COR-L47 (cell line): ENCODE measurements at places on chromosomes 13 and 19.

DNA sequence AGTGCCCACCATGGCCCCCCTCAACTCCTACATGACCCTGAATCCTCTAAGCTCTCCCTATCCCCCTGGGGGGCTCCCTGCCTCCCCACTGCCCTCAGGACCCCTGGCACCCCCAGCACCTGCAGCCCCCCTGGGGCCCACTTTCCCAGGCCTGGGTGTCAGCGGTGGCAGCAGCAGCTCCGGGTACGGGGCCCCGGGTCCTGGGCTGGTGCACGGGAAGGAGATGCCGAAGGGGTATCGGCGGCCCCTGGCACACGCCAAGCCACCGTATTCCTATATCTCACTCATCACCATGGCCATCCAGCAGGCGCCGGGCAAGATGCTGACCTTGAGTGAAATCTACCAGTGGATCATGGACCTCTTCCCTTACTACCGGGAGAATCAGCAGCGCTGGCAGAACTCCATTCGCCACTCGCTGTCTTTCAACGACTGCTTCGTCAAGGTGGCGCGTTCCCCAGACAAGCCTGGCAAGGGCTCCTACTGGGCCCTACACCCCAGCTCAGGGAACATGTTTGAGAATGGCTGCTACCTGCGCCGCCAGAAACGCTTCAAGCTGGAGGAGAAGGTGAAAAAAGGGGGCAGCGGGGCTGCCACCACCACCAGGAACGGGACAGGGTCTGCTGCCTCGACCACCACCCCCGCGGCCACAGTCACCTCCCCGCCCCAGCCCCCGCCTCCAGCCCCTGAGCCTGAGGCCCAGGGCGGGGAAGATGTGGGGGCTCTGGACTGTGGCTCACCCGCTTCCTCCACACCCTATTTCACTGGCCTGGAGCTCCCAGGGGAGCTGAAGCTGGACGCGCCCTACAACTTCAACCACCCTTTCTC lies 8.2 kb downstream of the FOXA3 start:
- no peak for DNase-seq

- no peak for DNase-seq
Measured at GRCh38 chr13:56187331-56187730, 953.4 kb upstream of the PRR20A start.

- DNase-seq = no peak
Measured at GRCh38 chr19:32824191-32824751, 45.3 kb downstream of the SLC7A9 start.

DNA sequence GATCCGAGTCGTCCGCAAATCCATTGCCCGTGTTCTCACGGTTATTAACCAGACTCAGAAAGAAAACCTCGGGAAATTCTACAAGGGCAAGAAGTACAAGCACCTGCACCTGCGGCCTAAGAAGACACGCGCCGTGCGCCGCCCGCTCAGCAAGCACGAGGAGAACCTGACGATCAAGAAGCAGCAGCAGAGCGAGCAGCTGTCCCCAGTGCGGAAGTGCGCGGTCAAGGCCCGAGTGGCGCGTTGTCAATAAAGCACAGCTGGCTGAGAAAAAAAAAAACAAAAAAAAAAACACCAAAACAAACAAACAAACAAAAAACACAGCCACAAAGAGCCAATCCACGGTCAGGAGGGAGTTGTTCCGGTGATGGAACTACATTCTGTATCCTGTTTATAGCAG lies 4.7 kb upstream of the GNA15 start:
- DNase-seq = no peak

DNA sequence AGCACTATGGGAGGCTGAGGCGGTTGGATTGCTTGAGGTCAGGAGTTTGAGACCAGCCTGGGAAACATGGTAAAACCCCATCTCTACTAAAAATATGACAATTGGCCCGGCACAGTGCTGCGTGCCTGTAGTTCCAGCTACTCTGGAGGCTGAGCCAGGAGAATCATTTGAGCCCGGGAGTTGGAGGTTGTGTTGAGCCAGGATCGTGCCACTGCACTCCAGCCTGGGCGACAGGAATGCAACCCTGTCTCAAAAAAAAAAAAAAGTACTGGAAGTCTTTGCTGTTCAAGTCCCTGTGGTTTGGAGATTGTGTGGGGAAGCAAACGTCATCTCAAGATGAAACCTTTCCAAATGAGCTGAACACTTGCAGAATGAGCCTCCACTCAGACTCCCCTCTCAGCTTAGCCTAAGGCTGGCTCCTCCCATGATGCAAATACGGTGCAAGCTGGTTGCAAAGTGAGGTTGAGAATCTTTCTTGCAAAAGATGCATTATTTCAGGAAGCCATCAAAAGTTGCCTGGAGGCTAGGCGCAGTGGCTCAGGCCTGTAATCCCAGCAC lies 46.2 kb downstream of the MYO9B start:
- no peak for DNase-seq

- DNase-seq = no peak
Measured at GRCh38 chr13:110912651-110913051, 2.2 kb downstream of the ANKRD10 start.

GRCh38 chr13:62512194-62513141 lies 1096.8 kb upstream of the PCDH20 start:
- DNase-seq = peak; percentile 27

- DNase-seq = no peak
Measured at GRCh38 chr19:46818812-46819211, 30.4 kb upstream of the SLC1A5 start.

- DNase-seq = no peak
Measured at GRCh38 chr13:113848020-113848419, 15.9 kb downstream of the GAS6 start.

DNA sequence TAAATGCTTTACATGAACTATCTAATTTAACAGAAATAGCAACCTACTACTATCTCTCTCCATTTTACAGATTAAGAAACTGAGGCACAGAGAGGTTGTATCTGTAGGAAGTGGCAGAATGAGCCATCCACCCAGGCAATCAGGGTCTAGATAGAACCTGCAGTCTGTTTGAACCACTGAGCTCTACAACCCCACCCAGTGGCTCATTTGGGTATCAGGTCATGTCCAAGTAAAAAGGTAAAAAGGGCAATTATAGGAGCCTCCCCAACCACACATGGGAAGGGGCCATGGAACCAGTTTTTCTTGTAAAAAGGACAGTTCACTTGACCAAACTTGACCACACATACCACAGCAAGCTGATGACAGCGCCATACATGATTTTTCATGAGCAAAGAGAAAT lies 92.9 kb upstream of the SGCG start:
- DNase-seq = peak; percentile 16

- no peak for DNase-seq
Measured at GRCh38 chr13:94050686-94051085, 428.8 kb downstream of the DCT start.

- no peak for DNase-seq
Measured at GRCh38 chr19:597406-598315, 8.0 kb downstream of the HCN2 start.

DNA sequence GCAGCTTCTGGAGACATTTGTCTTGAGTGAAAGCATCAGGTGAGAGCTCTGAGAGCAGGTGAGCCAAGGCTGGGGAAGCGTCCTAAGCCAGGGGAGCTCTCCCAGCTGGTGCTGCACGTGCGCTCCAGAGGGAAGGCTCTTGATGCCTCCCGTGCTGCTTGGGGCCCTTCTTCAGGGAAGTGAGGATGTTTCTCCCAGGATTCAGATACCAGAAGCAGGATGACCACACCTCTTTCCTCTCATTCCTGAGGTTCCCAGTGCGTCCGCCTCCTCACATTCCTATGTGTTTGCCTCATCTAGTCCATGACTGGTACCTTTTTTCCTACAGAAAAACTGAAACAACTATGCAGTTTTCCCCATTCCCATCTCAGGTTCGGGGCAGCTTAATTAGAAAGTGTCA lies 231.0 kb upstream of the IRS2 start:
- no peak for DNase-seq

DNA sequence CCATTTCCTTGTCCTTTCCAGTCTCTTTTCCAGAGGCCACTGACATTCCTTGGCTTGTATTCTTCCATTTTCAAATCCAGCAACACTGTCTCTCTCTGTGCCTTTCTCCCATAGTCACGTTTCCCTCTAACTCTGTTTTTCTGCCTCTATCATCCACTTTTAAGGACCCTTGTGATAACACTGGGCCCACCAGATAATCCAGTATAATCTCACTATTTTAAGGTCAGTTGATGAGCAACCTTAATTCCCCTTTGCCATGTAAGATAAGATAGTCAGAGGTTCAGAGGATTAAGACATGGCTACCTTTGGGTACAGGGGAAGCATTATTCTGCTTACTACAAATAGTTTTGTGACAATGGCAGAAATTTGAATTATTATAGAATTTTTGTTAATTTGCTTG lies 45.7 kb upstream of the N4BP2L1 start:
- no peak for DNase-seq

- no peak for DNase-seq
Measured at GRCh38 chr19:51644636-51645271, 1.9 kb downstream of the SIGLEC14 start.
